Cortex of kidney (tissue), 1 donor: ENCODE measurements at places on chromosomes 1 and 21.

DNA sequence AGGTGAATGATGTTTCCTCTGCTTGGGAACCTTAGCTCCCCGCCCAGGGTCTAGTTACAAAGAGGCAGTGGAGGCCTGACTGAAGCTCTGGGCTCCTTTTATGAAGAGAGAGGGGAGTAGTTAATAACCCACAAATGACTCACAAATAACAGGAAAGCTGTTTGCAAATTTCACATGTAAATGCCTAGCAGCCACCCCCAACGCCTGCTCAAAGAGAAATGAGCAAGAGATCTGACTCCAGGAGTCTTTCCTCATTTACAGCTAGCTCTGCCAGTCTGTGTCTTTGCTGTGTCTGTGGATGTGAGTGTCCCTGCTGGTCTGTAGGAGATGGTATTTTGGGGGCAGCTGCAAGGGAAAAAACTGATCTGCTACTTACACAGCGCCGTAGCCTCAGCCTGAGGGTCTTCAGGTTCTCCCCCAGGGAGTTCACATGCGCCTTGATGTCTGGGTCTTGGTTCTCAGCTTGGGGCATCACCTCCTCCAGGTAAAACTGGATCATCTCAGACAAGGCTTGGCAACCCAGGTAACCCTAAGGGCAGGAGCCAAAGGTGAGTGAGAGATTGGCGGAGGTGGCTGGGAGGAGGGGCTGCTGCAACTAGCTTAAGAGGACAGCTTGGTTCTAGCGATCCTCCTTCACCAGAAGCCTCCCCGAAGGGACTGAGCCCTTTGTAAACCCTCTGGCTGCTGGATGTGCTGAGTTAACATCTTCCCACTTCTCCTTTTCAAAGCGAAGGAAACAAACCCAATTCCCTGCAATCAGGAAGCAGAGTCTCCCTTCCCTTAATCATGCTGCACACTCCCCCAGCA, at the start of gene IL19:
IL19 (plus strand) TSS at position 243 of the 807 bp plus-strand sequence. CDS start 65,890 bp downstream, outside the sequence.
- DNase-seq, result no peak

- DNase-seq, result no peak
Measured at GRCh38 chr1:29327223-29327935, 91.1 kb downstream of the PTPRU start.

GRCh38 chr1:232764458-232765251, 40.6 kb upstream of the MAP10 start:
- DNase-seq, result no peak

DNA sequence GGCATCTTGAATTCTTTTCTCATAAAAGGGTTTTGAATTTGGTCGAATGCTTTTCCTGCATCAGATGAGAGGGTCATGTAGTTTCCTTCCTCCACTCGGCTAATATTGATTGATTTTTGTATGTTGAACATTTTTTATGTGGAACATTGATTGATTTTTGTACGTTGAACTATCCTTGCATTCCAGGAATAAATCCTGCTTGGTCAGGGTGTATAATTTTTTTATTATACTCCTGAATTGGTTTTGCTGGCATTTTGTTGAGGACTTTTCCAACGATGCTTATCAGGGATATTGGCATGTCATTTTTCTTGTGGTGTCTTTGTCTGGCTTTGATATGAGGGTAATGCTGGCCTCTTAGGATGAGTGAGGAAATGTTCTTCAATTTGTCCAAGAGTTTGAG, 8.5 kb downstream of the TMEM240 start:
- DNase-seq, result no peak

DNA sequence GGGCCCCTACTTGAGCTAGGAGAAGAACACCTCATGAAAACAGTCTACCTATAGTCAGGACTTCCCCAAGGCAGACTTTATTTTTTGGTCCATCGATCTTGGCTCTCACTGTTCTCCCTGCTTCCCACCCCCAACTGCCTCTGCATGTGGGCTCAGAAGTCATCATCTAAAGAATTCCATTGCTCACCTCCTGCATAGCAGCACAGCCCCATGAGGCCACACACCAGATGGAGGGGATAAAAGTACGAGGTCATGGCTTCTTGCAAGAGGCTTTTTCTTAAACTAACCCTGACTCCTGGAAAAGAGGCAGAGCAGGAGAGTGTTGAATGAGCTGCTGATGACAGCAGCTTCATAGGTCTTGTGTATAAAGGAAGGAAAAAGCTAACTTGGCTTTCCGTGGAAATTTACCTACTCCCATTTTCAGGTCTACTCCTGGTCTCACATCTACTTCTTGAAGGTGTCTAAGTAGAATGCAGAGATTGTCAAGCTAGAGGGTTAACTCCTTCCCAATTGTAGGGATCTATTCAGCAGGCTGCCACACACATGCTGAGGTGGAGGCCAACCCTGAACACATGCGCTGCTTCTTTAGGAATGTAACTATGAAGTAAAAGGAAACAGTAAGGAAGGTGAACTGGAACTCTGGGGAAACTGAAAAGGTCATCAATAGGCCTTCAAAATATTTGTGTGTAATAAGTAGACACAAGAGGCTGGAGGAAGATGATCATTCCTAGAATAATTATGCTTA, 18.7 kb downstream of the WNT2B start:
- DNase-seq, result no peak
